Fibroblast of mammary gland (primary cell): ENCODE measurements at places on chromosomes 5 and 9.

DNA sequence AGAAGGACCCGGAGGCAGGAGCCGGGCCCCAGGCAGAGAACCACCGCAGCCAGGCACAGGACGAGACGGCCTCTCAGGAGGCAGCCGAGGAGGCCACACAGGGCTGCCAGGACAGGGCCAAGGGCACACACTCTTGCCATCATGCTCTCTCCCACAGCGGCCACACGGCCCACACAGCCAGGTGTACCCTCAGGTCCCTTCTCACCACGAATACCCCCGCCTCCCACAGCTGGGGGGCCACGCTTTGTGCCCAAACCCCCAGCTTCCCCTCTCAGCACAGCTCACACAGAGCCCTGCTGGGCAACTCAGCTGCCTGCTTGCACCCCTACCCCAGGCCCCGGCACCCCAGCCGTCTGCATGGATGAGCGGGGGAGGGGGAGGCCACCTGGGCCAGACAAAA lies 5.3 kb downstream of the SSNA1 start:
- DNase-seq: no peak

- DNase-seq: peak; percentile 2
These were observed 23.2 kb downstream of the LYSMD3 start for GRCh38 chr5:90506221-90506620.

- DNase-seq: no peak
These were observed 159.8 kb upstream of the GLRA1 start for GRCh38 chr5:152084476-152084875.

DNA sequence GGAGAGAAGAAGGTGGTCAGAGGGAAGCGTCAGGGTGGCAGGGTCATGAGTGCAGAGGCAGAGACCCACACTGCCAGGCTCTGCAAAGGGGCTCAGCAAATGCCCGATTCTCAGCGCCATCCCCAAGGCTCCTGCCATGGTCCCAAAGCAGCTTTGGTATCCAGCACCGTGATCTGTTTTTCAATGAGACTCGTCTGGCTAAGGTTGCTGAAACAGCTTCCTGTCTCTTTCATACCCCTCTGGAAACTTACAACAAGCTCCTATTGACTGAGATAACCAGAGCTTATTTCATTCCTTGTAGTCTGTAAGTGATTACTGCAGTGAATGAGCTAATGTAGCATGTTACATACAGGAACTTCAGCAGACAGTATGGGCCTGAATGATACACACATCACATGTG lies 568.6 kb upstream of the DAP start:
- no peak for DNase-seq

GRCh38 chr9:27124151-27124550 lies 15.1 kb downstream of the TEK start:
- peak; percentile 22 for DNase-seq

GRCh38 chr5:146510559-146511125 lies 5.3 kb downstream of the GPR151 start:
- DNase-seq: peak; percentile 62

- peak; percentile 83 for DNase-seq
These were observed 137.9 kb downstream of the FAM114A2 start for GRCh38 chr5:153900703-153901395.

- peak; percentile 46 for DNase-seq
These were observed 17.2 kb upstream of the DIRAS2 start for GRCh38 chr9:90659650-90660364.

DNA sequence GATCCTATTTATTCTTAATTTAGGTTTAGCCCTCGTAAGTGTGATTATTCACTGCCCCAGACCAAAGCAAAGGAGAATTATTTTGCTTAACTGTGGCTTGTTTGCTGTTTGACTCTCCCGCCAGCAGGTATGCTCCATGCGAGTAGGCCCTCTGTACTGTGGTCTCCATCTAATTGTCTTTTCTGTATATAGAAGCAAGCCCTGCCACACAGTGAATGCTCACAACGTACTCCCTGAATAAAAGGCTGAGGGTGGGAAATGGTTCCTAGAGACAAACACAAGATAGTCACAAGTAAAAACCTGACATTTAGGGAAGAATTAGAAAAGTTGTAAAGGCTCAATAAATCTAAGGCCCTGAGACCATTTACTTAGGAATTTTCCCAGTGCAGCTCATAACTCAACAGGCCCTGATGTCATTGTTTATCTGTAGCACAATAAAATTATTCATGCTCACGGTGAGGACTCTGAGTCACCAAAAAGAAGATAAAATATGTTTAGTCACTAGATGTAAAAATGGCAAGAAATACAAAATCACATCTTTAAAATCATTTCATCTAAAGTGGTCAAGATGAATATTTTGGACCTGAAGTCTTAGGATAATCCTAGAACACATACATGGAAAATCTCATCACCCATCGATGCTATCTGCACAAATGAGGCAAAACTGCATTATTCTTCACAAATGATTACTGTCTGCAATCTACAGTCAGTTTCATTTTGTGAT lies 473.2 kb downstream of the ENC1 start:
- peak; percentile 85 for DNase-seq

GRCh38 chr5:136251502-136252169 lies 58.7 kb upstream of the SMIM32 start:
- no peak for DNase-seq

GRCh38 chr9:33166231-33167083 lies 679 bp downstream of the B4GALT1 start:
- DNase-seq: peak; percentile 45

- DNase-seq: no peak
These were observed 119.0 kb downstream of the ZCCHC7 start for GRCh38 chr9:37239224-37239859.

DNA sequence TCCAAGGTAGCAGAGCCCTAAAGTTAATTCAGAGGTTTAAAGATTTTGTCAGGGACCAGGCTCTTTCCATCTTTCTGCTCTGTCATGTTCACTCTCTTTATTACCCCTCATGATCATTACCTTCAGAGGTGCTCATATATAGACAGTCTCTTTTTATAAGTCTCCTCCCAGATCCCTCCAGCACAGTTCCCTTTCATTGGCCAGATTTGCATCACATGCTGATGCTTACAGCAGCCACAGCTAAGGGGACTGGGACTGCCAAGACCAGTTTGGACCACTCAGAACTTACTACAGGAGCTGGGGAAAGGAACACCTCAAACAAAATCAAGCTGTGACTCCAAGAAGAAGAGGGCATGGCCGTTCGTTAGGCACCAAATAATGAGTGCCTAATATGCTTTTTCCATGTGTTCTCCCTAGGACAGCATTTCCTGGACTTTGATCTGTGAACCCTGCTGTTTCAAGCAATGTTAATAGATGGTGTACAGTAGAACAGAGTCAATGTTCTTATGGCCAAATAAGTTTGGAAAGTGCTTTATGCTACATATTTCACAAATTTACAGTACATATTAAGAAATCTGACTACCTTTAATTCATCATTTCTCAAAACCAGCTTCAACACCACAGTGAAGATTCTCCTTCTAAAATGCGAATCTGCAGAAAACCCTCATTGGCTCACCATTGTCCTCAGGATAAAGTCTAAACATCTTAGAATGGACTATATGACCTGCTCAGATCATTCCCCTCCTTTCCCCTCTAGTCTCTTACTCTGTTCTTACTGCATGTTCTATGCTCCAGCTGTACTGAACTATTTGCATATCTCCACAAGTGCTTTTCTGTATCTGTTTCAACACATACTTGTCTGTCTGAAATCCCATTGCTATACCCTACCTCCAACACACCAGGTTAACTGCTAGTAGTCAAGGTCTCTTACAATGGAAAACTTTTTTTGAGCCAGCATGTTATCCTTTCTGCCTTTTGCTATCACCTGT lies 3.4 kb downstream of the C5orf58 start:
- DNase-seq: no peak

- DNase-seq: no peak
These were observed 11.6 kb downstream of the SKIC3 start for GRCh38 chr5:95543017-95543705.

GRCh38 chr9:33446946-33447798 lies at the start of gene AQP3:
Gene AQP3 (minus strand): TSS chr9:33447593. CDS start chr9:33447530, 63 bp downstream.
- peak; percentile 59 for DNase-seq

DNA sequence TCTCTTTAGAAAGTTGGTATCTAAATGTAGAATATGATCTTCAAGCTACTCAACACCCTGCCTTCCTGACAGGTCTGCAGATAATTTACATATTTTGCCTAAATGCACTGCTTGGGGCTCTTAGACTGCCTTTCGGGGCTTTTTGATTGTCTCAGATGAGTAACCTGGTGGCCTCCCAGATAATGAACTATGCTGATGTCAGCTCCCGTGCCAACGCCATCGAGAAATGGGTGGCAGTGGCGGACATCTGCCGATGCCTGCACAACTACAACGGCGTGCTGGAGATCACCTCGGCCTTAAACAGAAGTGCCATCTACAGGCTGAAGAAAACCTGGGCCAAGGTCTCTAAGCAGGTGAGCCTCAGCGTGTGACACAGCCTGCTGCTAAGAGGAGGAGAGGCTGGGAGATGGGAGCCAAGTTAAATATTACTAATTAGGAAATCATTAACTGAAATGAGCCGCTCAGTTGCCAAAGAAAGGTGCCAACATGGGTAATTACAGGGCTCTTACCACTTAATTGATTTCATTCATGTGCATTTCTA lies 20.8 kb upstream of the CKMT2 start:
- no peak for DNase-seq

DNA sequence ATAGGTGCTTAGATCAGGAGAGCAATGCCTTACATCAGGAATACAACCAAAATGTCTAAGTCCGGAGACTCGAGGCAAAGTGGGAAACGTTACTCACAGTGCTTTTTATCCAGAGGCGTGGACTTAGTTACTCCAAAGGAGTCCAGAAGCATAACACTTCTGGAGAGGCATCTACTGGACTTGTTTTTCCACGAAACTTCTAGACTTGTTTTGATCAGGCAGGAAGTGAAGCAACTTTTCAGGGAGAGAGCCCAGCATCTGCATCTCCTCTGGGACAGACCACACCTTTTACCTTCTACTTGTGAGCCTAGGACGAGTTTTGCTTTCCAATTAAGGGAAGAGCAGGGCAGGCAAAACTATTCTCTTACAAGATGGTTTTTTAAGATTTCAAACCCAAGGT lies 1.2 kb upstream of the TJP2 start:
- DNase-seq: no peak

- DNase-seq: peak; percentile 67
These were observed 65.5 kb upstream of the ABCA1 start for GRCh38 chr9:104993291-104993963.

DNA sequence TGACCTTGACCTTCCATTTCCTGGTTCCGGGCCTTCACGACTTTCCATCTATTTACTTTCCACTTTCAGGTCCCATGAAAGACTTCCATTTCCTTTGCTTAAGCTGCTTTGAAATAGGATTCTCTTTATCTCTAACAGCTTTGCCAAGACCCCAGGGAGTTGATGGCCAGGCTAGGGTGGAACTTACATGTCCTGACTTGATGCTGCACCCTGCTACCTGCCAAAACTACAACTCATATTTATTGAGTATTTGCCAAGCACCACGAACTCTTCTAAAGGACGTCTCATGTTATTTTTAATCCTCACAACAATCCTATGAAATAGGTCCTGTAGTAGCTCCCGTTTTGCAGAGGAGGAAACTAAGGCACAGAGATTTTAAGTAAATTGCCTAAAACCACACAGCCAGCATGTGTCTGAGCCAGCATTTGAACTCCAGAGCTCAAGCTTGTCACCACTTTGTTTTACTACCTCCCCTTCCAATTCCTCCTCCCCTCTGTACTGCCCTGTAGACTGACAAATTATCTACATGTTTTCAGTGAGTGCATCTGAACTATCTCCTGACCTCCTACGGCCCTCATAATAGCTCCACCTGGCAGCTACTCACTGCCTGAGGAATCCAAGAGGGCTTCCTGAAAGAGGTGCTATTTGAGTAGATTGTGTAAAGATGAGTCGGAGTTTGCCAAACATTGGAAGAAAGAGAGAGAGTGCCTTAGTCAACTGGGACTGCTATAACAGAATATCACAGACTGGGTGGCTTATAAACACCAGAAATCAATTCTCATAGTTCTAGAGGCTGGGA lies 38.4 kb upstream of the SMIM23 start:
- no peak for DNase-seq

GRCh38 chr5:84379749-84380148 lies 4.9 kb downstream of the EDIL3 start:
- DNase-seq: no peak

DNA sequence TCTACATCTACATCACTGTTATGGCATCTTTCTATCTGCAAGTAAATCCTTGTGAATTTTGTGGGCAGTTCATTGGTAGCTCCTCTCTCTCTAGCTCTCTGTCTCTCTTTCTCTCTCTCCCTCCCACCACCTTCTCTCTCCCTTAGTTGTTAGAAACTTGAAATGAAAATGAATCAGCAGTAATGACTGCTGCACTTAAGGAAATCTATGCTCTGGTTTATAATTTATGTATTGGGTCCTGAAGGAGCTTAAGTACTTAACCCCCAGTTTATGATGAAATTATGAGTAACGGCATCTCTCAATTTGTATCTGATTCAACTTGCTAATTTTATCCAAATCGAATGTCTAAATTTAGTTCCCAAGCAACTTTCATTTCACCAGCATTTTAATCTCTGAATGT lies 52.0 kb upstream of the PTGER4 start:
- DNase-seq: peak; percentile 48

DNA sequence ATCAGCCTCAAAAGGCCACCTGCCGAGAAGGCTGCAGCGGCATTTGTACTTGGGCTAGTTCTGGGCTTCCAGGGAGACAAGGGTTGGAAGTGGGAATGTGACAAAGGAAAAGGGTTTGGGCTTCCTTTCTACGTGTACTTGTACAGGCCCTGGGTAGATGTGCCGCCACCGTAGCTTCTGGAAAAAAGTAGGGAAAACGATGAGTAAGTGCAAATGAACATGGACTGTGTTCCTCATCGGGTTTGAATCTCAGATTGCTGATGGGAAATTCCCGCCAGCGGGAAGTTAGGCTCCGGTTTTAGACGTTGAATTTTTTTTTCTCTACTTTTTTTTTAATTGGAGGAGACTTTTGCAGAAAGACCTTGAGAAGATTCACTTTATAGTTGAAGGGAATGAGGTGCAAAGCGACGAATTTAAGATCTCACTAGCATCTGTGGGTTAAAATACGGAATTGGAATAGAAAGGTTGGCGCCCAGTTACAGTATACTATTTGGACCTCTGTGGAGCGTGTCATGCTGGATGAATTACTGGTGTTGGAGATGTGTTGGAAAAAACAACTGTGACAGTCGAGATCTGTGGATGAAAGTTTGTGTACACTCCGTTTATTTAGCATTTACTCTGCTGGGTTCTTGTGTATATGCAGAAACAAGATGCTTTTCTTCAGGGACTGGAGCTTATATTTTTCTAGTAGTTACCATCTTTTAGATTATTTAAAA lies 1.2 kb downstream of the G3BP1 start:
- peak; percentile 44 for DNase-seq

GRCh38 chr5:141514330-141515133 lies 25.7 kb downstream of the PCDHGC5 start:
- peak; percentile 65 for DNase-seq

- no peak for DNase-seq
These were observed 27.6 kb upstream of the TEX48 start for GRCh38 chr9:114709636-114710035.

- no peak for DNase-seq
These were observed 60.4 kb upstream of the MOCS2 start for GRCh38 chr5:53169933-53170332.

GRCh38 chr9:90368241-90368640 lies 274.4 kb downstream of the DIRAS2 start:
- DNase-seq: no peak

GRCh38 chr5:116660929-116661328 lies 86.3 kb upstream of the SEMA6A start:
- DNase-seq: no peak
